ENCODE measurements at places on chromosomes 2 and 18.

DNA sequence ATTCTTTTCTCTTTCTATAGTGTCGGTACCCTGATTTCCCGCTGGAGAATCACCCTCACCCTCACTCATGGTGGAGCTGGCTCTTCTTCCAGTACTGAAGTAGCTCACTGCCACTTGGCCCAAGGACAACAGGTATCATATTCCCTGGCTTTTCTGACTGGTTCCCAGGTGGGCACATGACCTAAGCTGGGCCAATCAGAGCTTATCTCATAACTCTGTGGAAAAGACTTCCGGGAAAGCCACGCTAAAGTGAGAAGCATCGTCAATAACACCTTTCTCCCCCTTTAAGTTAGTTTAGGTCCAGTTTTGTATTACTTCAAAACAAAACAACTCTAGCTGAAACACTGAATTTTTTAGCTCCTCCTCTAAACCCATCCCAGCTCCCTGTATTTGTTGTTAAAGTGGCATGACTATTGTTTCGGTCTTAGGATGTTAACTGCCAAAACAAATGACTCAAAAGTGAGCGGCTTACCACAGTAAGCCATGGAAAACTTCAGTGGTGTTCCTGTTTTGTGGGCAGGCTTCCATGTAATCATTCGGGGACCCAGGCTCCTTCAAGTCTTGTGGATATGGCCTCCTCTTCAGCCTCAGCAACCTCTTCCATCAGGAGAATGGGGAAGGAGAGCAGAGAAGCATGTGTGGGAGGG is 137.4 kb upstream of the DLX2 start:
- DNase-seq, result no peak

DNA sequence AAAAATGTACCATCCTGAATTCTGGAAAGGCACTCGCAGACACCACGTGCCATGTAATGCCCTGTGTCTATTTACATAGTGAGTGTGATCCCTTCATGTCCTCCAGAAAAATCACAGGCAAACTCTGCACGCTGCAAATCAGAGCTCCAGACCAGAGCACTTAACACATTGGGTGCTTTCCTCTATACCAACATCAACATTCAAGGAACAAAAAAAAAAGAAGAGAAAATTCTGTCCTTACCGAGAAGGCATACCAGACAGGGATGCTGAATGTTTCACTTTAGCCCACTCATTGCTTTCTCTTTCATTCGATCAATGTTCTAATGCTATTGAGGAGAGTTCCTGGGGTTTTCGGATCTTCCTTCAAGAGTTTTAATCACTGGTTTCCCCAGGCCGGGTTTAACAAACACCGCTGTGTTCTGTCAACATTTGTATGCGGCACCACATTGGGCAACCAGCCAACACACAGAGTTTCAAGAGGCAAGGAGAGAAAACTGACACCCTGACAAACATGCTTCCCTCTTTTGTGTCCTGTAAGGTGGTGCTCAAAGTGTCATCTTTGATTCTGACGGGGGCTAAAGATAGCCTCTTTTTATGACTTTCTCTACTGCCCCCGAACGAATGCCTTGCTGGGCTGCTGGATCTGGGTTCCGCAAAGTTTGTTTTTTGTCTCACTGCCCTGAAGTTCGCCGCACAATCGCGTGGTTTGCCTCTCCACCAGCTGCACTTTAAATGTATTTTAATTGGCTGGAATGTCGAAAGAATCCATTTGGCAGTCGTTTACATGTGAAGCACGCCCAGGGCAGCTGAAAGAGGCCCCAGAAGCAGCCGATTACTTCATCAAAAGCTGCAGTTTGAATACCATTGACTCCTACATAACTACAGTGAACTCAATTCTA is 106.4 kb upstream of the NCKAP5 start:
- no peak for DNase-seq

DNA sequence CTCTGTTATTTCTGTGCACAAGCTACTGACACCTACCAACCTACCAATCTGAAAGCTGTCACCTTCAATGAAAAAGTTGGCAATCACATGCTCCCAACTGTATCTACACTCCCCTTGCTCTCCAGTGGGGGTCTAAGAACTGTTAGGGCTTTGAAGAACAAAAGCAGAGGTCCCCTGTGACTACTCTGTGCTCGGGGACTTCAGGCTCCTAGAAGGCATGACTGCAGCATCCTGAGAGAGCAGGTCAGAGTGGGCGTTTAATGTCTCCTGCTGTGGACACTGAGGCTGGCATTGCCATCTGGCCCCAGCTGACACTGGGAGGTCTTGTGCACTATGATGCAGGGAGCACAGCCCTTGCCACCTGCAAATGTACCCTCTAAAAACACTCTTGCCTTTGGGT is 93.3 kb downstream of the ACTR2 start:
- DNase-seq, result no peak

DNA sequence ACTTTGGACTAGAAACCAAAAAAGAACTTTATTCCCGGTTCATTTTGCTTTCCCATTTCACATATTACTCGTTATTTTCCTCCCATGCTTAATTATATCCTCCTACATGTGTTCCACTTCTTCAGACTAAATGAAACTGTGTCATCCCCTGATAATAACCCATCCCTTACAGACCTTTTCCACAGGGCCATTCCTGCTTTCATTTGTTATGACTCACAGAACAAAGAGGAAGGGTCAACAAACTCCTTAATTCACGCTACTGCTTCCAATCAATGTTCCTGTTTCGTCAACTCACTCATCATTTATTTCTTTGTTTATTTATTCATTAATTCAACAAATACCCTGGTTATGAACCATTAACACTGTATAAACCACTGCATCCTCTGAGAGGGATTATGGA is 104.5 kb downstream of the ZEB2 start:
- no peak for DNase-seq
